ENCODE measurements at places on chromosomes 3 and 15.

- no peak for DNase-seq
Measured at GRCh38 chr3:128382221-128382807, 84.4 kb downstream of the DNAJB8 start.

DNA sequence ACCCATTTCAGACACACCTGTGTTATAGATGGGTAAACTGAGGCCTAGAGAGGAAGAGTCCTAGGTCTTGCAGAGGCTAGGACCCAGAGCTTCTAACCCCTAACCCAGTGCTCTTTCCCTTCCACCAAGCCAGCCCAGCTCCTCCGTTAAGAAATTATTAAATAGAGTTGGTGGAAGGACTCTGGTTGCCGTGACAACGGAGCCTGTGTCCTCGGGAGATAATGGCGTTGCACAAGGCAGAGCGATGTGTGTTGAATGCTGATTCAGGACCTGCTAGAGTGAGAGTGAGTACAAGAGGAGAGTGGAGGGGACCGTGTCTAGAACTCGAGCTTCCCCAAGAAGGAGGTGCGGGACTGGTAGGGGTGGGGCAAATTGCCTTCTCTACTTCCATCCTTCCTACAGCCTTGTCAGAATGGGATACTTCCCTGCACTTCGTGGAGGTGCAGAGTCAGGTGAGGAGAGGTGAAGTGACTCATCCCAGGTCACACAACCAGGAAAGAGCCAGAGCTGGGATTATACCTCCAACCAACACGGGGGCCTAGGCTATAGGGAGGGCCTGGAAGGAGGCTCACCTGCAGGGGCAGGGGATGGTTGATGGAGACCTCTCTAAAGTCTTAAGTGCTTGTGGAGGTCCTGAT is 8.6 kb downstream of the SLC6A1 start:
- DNase-seq, result no peak

DNA sequence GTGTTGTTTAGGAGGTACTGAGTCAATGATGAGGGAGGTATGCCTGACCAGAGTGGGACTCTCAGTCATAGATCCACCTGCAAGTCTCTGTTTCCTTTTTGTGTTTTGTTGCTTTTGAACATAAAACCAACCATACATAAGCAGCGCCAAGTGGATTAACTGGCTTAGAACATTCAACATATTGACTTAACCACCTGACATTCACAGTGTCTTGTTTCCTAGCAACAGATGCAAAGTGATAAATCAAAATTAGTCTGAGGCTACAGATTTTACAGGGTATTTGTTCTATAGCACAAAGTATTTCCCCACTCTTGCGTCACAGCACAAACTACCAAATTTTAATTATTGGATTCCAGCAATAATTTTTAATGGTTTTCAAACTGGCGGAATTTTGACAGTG is 283.8 kb downstream of the BBX start:
- no peak for DNase-seq

- no peak for DNase-seq
Measured at GRCh38 chr3:66675366-66675765, 174.5 kb upstream of the LRIG1 start.

DNA sequence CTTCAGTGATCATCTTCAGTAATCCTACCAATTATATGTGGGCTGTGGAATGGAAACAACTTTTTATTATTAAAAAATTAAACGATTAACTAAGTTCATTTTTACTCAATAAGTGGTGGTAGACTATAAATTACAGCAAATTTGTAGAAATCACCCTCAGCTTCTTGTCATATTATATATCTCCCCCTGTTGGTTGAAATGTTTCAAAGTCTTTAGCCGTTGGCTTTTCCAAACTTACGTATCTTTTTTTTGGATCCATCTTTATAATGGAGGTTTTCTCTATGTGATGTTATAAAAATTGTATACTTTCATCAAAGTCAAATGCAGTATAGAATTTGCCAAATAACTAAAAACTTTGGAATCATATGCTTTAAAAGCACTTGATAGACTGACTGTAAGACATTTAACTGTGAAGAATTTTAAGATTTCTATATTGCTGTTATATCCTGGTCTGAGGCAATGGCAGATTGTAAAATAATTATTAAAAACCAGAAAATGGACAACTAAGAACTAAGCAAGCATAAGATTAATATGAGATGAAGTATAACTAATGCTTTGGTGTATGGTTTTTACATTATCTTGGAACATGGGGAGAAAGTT is 44.7 kb downstream of the ATP11B start:
- no peak for DNase-seq

DNA sequence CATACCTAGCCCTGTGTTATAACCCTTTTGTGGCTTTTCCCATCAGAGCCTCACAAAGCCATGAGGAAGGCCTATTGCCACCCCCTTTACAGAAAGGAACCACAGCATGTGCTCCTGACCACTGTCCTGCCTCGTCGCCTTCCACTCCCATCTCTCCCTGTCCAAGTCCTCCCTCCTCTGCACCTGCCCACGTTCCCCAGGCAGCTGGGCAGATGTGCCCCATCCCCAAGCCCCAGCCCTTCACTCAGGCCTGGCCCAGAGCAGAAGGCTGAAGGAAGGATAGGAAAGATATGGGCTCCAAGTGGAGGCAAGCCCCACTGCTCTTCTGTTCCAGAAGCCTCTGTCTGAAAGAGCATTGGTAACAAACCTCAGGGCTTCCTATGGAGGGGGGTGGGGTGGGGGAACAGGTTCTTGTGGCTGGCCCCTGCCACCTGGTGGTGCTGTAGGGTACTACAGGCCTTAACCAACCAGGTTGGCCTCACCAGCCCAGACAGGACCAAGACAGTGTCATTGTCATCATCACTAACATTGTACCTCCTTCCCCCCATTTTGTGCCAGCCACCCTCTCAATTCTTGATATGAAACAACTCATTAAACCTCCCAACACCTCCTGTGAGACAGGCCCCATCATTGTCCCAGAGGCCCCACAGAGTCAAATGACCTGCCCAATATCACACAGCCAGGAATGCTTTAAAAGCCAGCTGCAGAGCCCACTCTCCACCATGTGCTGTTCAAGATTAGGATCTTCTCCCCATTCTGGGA is 10.0 kb downstream of the POC1A start:
- DNase-seq, result peak; percentile 89

GRCh38 chr3:41681479-41681878 is 280.4 kb downstream of the ULK4 start:
- DNase-seq, result no peak

GRCh38 chr3:120419797-120420196 is 31.0 kb downstream of the FSTL1 start:
- DNase-seq, result no peak

DNA sequence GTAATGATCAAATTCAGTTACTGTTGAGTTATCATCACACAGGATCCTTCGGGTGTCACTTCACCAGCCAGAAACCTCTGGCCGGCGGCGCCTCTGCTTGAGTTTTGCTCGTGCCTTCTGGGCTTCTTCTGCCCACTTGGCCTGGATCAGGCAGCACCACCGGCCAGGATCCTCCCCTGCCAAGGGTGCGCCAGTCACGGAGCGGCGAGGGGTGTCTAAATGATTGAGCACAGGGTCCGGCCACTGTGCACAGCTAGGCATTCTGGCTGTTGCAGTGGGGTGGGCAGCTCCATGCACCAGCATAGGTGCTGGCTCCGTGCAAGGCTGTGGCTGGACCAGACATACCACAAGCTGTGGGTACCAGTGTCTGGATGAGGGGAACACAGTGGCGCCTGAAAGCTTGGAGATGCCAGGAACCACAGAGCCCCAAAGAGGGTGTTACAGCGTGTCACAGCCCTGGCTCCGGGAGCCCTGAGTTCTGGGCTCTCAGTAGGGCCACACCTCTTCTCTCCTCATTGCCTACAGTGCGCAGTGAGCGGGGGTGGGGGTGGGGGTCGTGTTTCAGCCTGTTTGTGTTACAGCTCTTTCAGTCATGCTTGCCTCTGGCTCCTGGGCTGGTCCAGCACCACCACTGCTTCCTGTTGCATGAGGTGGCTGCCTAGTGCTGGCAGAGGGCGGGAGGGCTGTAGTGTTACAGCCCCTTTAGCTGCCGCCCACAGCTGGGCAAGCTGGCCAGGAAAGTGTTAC is 169.4 kb downstream of the FNDC3B start:
- DNase-seq, result no peak

GRCh38 chr3:32469151-32469874 is 33.3 kb downstream of the CMTM6 start:
- DNase-seq, result no peak

DNA sequence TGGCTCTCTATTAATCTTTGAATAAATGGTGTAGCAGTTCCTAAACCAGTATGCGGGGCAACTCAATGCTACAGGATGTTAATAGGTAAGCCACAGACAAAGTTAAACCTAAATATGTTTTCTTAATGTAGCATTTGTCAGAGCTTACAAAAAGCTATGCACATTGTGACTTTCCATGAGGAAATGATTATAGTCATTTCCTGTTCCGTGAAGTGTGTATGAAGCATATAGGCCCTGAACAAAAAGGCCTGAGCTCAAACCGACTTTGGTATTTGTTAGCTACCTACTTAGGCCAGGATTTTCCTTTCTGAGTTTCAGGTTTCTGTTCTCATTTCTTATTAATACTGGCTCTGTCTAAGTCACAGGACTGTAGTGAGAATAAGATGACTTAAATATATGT is 14.2 kb downstream of the ZNF80 start:
- DNase-seq, result no peak

DNA sequence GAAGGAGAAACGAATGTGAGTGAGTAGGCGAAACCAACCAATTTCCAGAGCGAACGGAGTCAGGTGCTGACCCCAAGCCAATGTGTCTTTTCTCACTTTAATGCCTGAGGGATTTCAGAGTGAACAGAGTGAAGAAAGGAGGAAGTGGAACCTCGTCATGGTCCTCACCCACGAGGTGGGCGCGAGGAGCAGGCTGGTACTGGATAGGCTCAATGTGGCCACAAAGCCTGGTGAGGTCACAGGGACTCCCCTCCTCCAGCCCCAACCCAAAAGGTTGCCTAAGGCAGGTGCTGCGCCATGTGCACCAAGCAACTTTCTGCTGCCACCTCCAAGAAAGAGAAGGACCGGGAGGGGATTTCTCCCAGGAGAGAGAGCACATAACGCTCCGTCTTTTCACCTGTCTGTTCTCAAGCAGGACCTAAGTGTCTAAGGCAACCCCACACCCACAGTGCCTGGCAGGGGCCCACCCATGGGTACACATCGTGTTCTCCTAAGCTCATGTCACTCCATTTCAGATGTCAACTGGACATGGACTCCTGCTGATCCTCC is 3.8 kb downstream of the NRROS start:
- no peak for DNase-seq

DNA sequence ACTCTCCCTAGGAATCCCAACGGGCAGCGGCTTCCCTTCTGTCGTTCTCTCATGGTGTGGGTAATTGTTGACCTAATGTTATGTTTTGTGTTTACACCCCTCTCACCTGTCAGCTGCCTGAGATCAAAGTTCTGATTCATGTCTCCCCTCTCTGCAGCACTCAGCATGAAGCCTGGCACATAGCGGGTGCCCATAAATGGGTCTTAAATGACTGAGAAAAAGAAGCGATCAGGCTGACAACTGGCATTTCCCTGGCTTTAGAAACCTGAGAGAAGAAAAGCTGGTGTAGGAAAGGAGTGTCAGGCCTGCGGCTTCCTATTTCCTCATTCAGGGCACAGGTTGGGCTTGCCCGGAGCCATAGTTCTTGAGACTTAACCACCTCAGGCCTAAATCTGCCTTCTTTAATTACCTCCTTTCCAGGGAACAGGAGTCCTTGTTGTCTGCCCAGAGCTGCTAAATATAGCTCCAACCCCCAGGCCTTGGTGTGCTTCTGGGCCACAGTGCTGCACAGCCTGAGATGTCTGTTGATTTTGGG is 31.8 kb downstream of the LPP start:
- DNase-seq, result no peak

DNA sequence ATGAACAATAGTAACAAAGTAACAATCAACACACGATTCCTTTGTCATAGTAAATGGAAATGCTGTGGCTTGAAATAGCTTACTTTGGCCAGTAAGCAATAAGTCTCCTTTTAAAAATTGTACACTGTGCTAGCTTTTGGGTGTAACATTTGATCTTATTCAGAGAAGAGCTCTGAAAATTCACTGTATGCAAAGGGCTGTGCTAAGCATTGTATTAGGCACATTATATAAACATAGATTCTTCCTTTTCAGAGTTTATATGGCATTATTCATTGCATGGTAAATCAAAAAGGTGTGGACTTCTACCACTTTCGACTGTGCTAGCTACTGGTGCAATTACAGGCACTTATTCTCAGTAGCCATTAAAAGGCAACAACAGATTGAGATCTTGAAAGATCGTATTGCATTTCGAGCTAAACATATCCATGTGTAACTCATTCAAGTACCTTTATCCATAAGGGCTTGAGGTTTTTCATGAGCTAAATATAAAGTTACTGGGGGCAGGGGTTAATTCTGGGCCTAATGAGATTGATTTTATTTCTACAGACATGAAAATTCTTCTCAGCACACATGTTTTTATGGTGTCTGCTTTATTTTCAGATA is 246.8 kb downstream of the NR1D2 start:
- DNase-seq, result no peak

DNA sequence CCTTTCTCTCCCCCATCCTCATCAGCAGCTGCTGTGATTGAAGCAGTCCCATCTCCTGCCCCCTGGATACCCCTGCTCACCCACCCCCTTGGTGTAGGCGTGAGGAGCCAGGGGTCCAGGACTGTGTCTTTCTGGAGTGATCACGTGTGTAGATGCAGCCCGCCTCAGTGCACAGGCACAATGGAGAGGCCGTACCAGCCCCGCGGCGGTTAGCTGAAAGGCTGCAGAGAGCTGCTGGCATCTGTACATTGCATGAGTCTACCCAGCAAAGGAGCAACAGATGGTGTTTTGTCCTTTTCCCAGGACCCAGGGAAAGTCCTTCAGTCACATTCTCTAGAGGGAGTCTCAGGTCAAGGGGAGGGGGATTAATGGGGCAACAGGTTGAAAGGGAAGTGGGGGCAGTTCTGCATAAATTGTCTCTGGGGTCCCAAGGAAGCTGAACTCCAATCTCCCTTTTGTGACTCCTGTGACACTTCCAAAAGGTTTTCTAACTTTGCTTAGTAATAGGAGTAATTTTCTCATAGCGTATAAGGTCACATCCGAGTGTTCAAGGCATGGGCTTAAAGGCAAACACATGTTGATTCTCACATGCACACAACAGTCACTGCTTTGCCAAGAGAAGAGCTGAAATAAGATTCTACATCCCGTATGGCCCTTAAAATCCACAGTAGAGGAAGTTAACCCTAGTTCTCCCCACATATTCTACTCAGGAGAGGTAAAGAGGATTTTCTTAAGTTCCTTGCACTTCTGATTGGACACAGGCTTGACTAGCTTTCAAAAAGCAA is 7.1 kb downstream of the CSPG5 start:
- DNase-seq, result no peak

- no peak for DNase-seq
Measured at GRCh38 chr3:192207651-192208050, 519.7 kb downstream of the FGF12 start.

- DNase-seq, result no peak
Measured at GRCh38 chr15:38229705-38230310, 22.8 kb upstream of the SPRED1 start.
